Umbilical cord (tissue), 2 donors: ENCODE measurements at places on chromosomes 1 and 21. TPM values are rescaled to one million over a fixed set of nuclear protein-coding genes. Genes with fewer than 3 reads are reported as not detected.

GRCh38 chr1:218760601-218761570, 412.8 kb upstream of the LYPLAL1 start:
- no peak for DNase-seq

- DNase-seq, result no peak
These were observed 1.9 kb upstream of the NAV1 start for GRCh38 chr1:201537028-201537427.

DNA sequence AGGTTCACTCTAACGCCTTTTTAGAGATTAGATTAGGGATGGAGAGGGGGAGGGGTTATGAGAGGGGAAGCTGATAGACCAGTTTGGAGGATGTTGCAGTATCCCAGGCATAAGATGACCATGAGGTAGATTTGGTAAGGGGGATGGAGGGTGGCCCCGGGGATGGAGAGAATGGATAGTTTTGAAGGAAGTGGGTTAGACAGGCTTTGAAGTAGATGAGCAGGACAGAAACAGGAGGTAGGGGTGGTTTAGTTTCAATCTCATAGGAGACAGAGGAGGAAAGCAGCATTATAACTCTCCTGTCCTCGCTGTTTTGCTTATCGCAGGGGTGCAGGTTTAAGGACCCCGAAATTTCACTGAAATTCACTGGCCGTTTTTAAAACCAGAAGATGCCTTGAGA, 11.8 kb downstream of the UBIAD1 start:
- DNase-seq, result no peak

- DNase-seq, result no peak
These were observed 472.6 kb upstream of the DEPDC1 start for GRCh38 chr1:68969441-68969840.

- DNase-seq, result no peak
These were observed 57.6 kb downstream of the OLFML2B start for GRCh38 chr1:161966067-161966466.

DNA sequence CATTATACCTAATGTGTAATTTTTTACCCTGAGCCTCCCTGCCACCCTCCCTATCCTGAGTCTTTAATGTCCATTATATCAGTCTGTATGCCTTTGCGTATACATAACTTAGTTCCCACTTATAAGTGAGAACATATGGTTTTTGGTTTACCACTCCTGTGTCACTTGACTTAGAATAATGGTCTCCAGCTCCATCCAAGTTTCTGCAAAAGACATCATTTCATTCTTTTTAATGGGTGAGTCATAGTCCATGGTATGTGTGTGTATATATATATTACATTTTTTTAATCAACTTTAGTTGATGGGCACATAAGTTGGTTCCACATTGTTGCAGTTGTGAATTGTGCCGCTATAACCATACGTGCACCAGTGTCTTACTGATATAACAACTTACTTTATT, 477.1 kb upstream of the NEGR1 start:
- DNase-seq, result no peak

DNA sequence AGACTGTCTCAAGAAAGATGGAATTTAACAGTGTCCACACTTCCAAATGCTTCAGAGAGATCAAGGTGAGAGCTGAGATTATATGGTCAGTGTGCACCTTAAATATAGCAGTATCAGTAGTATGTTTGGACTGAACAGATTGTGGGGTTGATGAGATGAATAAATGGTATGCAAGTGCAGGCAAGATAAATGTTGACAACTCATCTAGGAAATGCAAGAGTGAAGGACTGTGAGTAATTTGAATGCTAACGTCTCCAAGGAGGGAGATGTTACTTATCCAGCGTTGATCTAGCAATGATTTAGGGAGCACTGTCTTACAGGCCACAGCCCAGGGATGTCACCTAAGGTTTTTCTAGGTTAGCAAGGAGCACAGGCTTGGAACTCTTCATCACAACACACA, 170.7 kb upstream of the GALNT2 start:
- no peak for DNase-seq

- no peak for DNase-seq
These were observed 31.4 kb downstream of the CLSTN1 start for GRCh38 chr1:9792156-9793042.

- DNase-seq, result peak; percentile 10
These were observed 2.3 kb downstream of the HIPK1 start for GRCh38 chr1:113931451-113931851.

DNA sequence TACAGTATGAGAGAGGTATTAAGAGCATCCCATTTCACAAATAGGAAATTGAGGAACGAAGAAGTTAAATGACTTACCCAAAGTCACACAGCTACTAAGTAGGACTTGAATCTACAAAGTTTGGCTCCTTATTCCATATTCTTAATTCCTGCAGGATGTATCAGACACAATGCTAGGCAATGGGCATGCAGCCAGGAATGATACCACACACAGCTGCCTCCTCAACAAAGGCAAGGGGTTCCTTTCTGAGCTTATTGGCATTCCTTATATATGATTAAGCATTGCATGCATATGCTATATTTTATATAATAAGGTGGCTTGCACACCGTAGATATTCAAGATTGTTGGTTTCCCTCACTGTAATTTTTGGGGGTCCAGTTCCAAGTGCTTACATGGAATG, 34.2 kb upstream of the JUN start:
- DNase-seq, result no peak

DNA sequence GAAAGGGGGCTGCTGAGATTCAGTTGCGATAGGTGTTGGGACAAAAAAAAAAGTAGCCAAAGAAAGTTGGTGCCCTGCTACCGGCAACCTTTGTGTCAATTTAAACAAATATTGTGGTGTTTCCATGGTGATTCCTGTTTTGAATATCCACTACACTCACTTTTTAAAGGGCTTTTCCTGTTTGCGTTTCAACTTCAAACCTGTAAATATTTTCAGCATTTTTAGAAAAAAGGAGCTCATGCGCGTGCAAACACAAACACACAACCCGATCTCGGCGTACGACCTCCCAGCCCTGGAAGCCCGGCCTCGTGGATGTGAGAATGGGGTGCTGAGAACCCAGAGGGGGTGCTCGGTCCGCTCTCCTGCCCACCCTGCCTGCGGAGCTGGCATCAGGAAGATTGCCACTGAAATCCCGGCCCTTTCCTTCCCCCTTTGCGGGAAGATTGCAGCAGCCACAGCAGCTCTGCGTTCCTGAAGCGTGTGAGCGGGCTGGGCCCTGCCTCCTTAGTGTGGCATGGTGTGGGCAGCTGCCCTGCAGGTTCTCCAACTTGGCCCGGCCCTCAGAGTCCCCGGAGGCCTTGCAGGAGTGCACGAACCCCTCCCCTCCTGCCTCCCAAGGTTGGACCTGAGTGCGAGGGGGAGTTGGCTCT, 34.8 kb downstream of the CASZ1 start:
- DNase-seq, result peak; percentile 6

DNA sequence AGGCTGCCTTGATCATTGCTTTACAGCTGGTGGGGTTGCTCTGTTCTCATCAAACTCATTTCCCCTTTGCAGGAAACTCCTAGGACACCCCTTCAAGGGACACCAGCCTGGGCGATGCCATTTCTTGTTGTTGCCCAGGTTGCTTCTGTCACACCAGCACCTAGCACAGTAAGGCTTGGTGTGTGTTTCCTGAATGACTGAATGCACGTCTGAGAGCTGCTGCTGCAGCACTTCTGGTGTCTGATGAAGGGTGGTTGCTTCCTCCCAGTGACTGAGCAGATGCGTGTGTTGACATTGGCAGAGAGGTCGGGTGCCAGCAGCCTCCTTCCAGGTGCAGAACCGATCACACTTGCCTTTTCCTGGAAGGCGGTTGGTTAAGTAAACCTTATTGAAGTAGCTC, 477.4 kb downstream of the CAMTA1 start:
- DNase-seq, result no peak

GRCh38 chr1:116164150-116164549, 53.0 kb downstream of the MAB21L3 start:
- peak; percentile 50 for DNase-seq

DNA sequence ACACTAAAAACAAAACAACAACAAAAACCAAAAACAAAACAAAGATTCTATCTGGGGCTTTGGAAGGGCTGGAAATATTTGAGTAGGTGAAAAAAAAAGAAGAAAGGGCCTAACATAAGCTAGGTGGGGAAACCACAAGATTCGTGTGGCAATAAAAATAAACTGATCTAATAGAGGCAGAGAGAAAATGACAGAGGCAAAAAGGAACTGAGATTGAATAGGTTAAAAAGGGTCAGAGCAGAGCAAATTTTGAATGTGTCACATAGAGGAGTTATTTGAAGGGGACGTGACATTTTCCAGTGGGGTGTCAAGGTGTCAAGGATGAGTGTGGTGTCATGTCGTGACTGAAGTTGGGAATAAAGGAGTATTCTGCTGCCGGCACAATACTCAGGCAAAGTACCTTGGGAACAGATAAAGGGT, 65.2 kb upstream of the RALGPS2 start:
- DNase-seq, result no peak

The IVL gene
- total RNA-seq, result 14.2 TPM

The FMN2 gene
- 6.5 TPM for total RNA-seq

The SLC44A3 gene
- total RNA-seq, result 5.1 TPM

The LRRC53 gene
- 10.4 TPM for total RNA-seq

The PLXNA2 gene
- 12.0 TPM for total RNA-seq

The ANKRD65 gene
- 1.7 TPM for total RNA-seq
